ENCODE measurements at places on chromosomes 1 and 21. TPM values are rescaled to one million over a fixed set of nuclear protein-coding genes. Genes with fewer than 3 reads are reported as not detected.

- no peaks in the 10 kb centered on the region for H3K36me3 ChIP-seq
- no peaks in the 10 kb centered on the region for H3K4me1 ChIP-seq
- H3K27ac ChIP-seq = no peak overlapping the region
- H3K27me3 ChIP-seq = peaks cover 49% of the 10 kb centered on the region
Observed at GRCh38 chr1:13583966-13584791, 547 bp downstream of the PDPN start.

DNA sequence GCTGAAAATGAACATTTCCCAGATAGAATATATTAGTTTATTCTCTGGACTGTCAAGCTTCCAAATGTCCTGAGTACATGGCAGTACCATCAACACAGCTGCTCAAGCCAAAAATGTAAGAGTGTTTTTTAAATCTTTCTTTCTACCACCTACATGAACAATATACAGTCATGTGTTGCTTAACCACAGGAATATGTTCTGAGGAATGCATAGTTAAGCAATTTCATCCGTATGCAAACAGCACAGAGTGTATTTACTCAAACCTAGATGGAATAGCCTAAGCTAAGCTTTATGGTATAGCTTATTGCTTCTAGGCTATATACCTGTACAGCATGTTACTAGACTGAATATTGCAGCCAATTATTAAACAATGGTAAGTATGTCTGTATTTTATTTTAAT lies 561.9 kb upstream of the ADGRL4 start:
- H3K4me1 ChIP-seq = no peaks in the 10 kb centered on the region
- H3K27ac ChIP-seq = no peak overlapping the region
- H3K36me3 ChIP-seq = no peaks in the 10 kb centered on the region
- DNase-seq = no peak

DNAJC28 gene
- 0.60 TPM for total RNA-seq

DNA sequence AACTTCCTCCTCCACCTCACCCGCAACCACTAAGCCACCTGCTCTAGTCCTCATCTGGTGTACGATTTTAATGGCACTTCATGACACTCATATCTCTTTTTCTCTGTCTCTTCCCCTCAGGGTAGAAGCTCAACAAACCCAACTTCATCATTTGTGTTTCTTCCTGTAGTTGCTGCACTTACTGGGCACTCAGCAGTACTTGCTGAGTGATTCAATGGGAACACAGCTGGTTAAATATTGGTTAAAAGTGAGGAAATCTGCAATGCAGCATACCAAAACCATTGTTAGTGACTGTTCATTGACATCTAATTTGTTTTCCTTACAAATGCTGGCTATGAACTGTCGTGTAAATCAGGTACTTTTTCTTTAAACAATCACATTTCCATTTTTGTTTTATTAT lies 541.1 kb upstream of the PRMT6 start:
- DNase-seq = no peak
- H3K4me1 ChIP-seq = no peaks in the 10 kb centered on the region
- H3K27me3 ChIP-seq = no peaks in the 10 kb centered on the region

GRCh38 chr1:17606826-17607440 lies 67.4 kb downstream of the ARHGEF10L start:
- peaks cover 1% of the 10 kb centered on the region for H3K27me3 ChIP-seq
- H3K4me3 ChIP-seq = no peak overlapping the region
- H3K36me3 ChIP-seq = no peaks in the 10 kb centered on the region
- no peaks in the 10 kb centered on the region for H3K4me1 ChIP-seq

DNA sequence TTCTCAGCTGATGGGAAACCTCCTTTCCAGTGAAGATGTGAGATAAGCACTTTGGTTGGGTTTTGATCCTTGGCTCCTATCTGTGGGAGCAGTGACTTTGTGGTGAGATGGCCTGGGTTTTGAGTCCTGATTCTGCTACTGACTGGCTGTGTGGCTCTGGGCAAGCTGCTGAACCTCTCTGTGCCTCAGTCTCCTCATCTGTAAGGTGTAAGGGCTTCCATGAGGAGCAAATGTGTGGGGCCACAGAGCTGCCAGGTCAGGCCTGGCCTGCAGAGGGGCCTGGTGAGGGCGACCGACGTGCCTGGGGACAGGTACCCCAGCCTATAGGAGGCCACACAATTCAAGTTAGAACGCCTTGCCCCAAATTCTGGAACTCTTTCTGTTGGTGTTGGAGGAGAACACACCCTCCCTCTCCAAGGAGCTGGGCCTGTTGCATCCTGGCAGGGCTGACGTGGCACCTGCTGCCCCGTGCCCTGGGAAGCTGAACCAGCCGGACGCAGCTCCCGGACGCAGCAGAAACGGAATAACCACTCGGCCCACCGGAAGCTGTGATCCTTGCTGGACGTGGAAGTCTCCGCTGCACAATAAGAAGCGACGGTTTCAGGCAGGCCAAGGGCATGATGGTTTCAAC lies 62.7 kb downstream of the AGPAT3 start:
- H3K36me3 ChIP-seq = peaks cover 8% of the 10 kb centered on the region
- H3K27ac ChIP-seq = no peak overlapping the region
- H3K27me3 ChIP-seq = no peaks in the 10 kb centered on the region
- no peak overlapping the region for H3K4me3 ChIP-seq

Measured in activated CD4-positive, alpha-beta memory T cell treated with anti-CD3 and anti-CD28 coated beads, Interleukin-2, amount 10 ng/mL, durations not matched to agents 7 days and 5 days (primary cell).